Stimulated activated CD4-positive, alpha-beta T cell treated with anti-CD3 and anti-CD28 coated beads, Interleukin-15, amount 100 ng/mL, for 1 hour (primary cell): ENCODE measurements at places on chromosomes 1 and 21.

DNA sequence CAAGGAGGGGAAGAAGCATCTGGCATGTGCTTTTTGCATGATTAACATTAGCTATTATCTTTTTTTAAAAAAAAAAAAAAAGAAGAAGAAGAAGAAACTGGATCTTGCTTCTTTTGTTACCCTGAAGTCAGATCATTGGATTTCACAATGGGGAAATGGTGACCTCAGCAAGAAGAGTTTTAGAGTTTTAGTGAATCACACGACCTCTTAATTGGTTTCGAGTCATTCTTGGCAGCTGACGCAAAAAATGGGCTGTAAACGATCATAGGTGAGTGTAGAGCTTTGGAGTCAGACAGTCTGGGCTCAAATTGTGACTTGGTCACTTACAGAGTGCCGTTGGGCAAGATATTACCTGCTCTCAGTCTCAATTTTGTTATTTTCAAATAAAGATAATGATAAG, 33.3 kb upstream of the PGBD5 start:
- DNase-seq, result no peak

- DNase-seq, result no peak
These were observed 11.5 kb downstream of the RIMS3 start for GRCh38 chr1:40653851-40654537.

DNA sequence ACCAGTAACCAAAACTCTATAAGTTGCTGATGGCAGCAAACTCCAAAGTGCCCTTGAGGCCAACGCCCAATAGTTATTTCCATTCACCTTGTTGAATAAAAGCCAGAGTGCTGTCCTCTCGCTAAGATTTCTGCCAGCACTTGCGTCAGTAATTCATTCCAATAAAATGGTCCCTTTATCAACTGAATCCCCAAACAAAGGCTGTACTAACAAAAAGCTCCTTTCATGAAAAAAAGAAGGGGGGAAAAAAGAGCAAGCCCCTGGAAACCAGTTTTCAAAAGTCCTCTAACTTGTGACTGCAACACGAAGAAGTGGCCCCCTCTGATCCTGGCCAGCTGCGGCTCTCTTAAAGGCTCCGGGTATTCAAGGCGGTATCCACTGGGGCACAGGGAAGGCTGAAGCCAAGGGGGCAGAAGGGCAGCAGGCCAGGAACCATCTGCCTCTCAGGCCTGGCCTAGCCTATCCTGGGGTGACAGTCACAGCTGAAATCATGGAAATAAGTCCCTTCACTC, 55.8 kb upstream of the ZNF326 start:
- DNase-seq, result no peak

- DNase-seq, result no peak
These were observed 1388.8 kb downstream of the AMY1C start for GRCh38 chr1:105138458-105138893.

DNA sequence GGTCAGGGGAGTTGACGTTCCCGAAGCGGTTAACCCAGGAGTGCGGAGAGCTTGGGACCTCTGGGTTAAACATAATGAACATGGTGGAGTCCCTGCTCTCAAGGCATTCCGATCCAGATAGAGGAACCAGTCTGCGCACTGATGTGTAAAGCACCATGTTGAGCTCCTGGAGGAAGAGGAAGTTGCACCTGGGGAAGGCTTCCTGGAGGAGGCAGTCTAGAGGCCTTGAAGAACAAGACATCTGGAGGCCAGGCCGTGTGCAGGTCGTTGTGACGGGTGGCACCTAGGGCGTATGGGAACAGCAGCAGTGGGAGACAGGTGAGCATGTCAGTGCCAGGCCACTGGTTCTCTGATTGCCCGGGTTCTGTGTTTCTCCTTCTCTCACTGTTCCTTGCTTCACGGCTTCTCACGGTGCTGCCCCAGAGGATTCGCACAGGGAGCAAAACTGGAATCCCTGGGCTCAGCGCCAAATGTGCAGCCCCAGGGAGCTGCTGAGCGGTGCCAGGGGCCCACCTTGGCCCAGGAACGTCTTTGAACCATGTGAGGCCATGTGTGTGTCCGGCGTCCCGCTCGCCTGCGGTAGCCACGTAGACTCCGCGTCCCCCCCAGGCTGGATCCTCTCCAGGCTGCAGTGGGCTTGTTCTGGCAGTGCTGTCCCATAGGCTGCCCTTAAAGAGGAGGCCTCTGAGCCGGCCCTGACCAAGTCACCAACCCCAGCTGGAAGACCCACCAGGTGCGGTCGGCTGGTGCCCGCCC, 122.9 kb upstream of the GALNT2 start:
- DNase-seq, result no peak

GRCh38 chr1:212070720-212071302, 35.3 kb downstream of the DTL start:
- no peak for DNase-seq

- DNase-seq, result no peak
These were observed 5.2 kb upstream of the C2CD2 start for GRCh38 chr21:41958886-41959563.

- no peak for DNase-seq
These were observed 1415.1 kb upstream of the PRMT6 start for GRCh38 chr1:105641407-105641806.

GRCh38 chr1:158177700-158178450, 2.8 kb upstream of the CD1D start:
- DNase-seq, result no peak

- no peak for DNase-seq
These were observed 23.2 kb downstream of the CDC42 start for GRCh38 chr1:22075718-22076117.

DNA sequence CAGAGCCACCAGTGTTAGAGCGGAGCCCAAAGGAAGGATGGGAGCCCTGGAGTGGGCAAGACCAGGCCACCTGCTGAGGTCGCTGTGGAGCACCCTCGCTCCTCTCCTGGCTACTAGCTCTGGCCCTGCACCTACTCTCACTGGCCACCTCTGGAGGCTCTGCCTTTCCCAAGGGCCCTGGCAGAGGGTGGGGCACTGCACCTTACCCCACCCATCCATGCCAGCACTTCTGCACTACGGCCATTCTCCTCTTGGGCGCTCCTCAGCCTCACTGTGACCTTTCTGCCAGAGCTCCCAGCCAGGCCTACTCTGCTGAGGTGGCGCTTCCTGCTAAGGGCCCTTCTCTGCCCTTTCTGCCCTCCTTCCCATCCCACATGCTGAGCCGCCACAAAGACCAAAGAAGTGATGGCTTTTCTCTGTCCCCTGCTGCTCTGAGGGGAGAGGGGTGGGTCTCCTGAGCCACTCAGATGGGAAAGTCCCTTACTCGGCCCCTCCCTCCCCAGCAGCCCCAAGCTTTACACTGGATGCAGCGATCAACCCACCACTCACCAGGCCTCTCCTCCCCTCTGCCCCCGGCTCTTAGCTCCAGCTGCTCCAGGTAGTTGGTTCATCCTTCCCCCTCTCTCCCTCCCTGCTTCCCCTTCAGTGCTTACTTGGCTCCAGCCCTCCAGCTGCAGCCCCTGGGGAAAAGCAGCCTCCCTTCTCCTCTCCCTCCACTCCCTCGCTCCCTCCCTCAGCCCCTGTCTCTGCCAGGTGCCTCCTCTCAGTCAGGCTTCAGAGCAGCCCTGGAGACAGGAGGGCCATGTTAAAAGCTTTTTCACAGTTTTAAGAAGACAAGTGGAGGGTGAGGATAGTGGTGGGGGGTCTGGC, 14.8 kb upstream of the TMEM222 start:
- no peak for DNase-seq

DNA sequence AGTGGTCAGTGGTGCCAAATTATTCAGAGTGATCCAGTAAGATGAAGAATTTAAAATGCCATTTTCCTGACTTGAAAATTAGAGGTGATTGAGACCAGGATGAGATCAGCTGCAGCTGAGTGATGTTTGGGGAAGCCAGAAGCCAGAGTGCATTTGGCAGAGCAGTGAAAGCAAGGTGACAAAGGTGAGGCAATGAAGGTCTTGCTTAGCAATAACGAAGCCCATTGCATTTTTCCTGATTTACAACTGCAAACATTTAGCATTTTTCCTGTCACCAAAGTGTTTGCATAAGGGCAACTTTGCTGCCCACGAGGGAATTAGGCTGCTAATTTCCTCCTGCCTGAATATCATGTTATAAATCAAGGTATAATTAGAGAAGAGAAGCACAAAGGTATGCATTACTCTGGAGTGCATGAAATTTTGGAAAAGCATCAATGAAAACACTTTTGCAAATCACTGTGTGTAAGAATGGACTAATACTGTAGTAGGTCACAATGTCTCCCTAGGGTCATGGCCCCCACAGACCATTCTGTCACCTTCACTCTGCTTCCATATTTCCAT, 188.2 kb upstream of the LYPLAL1 start:
- no peak for DNase-seq

DNA sequence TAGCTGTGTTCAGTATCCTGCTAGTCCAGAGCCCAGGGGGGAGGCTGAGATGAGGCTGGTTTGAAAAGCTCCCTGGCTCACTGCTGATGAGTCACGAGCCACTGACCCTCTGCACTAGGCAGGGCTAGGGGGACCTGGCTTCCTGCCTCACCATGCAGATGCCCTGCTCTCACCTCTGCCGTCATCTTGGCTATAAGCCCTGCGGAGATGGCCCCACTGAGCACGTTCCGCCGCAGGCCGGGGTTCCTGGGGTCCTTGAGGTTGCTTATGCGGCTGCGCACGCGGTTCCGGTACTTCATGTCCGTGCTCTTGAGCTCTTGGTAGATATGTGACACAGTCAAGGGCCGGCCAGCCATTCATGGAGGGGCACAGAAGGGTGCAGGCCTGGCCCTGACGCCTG, 24.1 kb upstream of the ZNF436 start:
- DNase-seq, result no peak

- DNase-seq, result no peak
These were observed 647.6 kb downstream of the LMO4 start for GRCh38 chr1:87976316-87976715.

DNA sequence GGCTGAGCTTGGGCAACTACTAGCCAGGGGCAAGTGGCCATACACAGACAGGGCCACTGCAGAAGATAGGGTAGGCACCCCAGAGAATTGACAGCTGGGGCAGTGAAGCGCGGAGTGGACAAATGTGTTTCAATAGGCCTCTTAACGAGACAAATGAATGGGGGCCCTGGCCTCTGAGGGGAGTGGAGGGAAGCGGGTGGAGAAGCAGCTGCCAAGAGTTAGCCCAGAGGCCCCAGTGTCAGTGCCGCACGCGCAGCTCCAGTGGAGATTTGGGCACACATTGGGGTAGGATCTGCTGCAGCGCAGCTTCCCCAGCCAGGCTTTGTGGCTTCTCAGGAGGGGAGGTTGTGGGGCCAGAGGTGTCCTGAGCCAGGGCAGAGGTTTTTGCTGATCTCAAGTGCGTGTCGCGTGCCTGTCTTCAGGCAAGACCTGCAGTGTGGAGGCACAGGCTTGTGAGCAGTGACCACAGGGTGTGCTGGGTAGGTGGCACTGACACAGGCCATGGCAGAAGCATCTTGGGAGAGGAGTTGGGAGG, 16.9 kb downstream of the PTPRF start:
- DNase-seq, result no peak

GRCh38 chr21:38712071-38712470, 93.7 kb upstream of the ETS2 start:
- DNase-seq, result no peak

GRCh38 chr1:37149296-37149695, 115.0 kb upstream of the GRIK3 start:
- no peak for DNase-seq

DNA sequence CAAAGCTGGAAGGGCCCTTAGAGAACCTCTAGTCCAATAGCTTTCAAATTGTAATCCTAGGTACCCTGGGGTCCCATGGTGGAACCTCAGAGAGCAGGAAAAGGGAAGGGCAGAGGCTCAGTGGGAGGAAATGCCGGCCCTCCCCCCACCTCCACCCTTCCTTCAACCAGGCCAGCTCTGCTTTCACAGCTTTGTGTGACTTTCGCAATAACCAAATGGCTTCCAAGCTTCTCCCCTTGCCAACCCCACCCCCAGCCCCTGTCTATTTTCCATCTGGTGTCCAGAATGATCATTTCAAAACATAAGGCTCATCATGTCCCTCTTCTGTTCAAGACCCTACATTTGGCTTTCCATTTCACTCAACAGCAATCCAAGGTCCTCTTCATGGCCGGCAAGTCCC, 74.4 kb downstream of the CD58 start:
- DNase-seq, result no peak

DNA sequence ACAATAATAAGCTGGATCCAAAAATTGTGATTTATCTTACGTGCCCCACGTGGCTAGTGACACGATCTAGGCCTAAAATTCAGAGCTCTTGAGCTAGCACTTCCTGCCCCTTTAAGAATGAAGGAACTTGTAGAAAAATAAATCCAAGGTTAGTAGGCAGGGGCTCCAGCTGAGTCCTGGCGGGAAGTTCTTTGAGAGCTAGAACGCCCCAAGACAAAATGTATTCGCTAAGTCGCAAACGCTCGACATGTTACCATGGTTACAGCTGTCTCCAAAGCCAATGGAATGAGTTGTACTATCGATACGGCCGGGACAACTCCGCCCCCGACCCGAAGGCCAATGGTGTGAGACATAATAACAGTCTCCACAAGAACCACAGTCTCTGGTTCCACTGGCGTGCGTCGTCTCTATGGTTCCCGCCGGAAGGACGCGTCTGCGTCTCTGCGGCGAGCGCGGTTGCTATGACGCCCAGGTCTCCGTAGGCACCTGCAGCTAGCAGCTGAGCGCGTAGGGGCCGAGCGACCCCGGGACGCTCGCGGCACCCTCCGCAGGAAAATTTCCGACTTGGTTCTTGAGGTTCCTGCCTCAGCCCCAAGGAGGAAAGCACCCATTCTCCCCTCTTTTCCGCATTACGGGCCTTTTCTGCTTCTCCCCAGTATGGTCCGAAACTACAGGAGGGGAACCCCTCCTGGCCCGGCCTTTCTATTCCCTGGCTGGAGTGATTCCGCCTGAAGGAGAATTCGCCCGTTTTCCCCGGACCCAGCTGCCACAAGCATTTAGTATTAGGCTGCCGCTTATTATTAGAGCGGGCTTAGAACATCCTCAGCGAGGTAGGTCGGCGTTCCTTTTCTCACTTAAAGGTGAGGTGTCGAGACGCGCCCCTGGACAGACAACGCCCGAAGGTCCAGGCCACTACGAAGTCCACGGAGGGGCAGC, at the start of gene CCDC30:
Gene CCDC30 (plus strand): TSS at position 459 of the 936 bp plus-strand sequence. CDS start 17,266 bp downstream, outside the sequence.
- DNase-seq, result peak; percentile 91

- no peak for DNase-seq
These were observed 544 bp upstream of the CCT8 start for GRCh38 chr21:29074007-29074376.

DNA sequence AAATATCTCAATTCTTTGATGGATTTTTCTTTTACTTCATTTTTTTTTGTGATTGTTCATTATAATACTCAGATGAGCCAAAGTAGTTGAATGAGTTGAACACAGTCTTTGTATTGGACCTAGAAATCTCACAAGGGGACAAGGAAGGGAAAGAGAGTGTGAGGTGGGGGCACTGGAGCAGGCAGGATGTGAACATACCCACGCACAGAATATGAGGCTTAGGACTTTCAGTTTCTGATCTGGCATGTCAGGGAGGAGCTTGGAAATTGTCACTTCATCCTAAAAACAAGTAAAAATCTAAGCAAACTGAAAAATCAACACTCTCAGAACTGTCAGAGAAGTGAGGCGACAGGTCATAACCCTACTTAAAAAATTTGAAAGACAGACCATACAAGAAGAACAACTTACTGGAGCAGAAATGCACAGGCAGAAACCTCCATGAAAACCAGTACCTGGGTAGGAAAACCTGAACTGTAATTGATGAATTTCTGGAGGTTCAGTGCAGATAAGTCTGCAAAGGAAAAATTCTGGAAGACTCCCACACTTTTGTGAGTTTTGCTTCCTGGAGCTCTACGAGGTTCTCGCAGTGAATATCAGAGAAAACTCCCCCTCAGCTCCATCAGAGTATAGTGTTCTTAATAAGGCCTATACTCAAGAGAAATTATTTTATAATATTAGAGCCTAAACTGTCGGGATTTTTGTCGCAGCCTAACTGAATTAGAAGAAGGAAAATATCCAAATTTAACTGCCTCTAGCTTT, 3.6 kb upstream of the PTGS2 start:
- no peak for DNase-seq

GRCh38 chr1:4801192-4801924, 146.9 kb downstream of the AJAP1 start:
- no peak for DNase-seq
